Astrocyte of the hippocampus (primary cell): ENCODE measurements at places on chromosomes 2 and 18.

DNA sequence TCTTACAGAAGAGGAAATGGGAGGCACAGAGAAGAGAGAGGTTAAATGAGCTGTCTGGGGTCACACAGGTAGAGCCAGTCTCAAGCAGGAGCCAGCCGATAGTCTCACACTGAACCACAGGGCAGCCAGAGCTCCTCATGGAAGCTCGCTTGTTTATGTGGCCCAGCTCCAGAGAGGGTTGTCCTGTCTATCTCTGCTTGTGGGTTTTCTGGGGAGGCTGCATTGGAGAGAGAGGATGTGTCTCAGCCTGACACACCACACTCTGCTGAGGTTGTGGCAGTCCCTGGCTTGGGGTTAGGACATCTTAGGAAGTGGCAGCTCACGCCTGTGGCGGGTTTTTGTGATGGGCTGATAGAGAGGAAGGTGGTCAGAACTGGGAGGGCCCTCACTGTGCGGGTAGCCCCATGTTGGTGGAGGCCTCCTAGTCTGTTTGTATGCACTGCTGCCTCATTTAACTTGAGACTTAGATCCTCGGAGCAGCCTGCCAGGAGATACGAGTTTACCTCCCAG is 52.3 kb downstream of the TCF7L1 start:
- DNase-seq, result no peak

- peak; percentile 79 for DNase-seq
These were observed 48.4 kb upstream of the PIK3C3 start for GRCh38 chr18:41906528-41907146.

DNA sequence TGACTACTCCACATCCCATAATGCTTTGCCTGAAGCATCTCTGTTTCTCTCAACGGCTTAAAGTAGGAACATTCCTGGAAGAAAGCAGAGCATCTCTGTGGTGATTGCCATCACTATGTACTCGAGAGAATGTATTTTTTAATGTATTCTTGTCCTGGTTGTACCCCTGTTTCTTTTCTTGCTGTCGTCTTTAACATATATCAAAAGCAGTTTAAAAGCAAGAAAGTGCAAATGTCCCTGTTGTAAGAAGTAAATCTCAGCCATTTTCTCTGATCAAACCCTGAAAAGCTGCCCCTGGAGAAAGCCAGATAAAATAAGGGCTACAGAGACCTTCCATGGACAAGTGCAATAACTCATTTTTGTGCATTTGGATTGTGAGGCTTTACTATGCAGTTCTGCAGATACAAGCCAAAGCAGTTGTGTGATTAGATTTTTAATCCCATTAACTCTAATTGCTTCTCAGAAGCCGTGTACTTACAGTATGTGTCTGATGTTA is 70.8 kb downstream of the XIRP2 start:
- DNase-seq, result no peak

GRCh38 chr2:167703441-167703840 is 544.0 kb downstream of the STK39 start:
- no peak for DNase-seq

DNA sequence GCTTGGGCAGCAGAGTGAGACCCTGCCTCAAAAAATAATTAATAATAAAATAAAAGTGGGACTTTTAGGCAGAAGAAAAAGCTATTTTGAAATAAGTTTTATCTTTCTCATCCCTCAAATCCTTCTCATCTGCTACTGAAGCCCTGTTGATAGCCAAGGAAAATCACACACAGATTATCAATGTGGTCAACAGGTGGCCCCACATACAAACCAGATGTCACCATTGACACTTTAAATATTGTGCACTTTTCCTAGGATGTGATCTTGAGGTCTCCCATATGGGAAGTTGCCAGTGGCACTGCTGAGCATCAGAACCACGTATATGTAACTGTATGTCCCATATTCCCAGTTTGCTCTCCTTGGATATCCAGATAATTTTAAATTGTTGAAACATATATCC is 64.6 kb downstream of the KCTD18 start:
- DNase-seq, result no peak

GRCh38 chr2:215883799-215884198 is 129.6 kb downstream of the MREG start:
- DNase-seq, result no peak

DNA sequence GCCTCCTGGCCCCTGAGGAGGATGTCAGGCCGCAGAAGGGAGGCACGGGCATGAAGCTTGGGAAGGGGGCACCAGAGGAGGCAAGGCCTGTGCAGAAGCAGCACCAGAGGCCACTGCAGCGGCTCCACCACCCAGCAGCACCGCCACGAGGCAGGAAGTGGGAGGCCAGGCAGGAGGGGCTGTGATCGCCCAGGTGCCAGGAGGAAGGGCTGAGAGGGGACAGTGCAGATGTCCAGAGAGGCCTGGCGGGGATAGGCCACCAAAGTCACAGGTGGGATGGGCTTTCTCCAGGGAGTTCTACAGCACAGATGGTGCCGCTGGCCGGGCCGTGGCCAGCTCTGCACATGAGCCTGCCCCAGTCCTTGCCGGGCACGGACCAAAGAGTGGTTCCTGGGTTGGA is 6.0 kb upstream of the ALPI start:
- no peak for DNase-seq

DNA sequence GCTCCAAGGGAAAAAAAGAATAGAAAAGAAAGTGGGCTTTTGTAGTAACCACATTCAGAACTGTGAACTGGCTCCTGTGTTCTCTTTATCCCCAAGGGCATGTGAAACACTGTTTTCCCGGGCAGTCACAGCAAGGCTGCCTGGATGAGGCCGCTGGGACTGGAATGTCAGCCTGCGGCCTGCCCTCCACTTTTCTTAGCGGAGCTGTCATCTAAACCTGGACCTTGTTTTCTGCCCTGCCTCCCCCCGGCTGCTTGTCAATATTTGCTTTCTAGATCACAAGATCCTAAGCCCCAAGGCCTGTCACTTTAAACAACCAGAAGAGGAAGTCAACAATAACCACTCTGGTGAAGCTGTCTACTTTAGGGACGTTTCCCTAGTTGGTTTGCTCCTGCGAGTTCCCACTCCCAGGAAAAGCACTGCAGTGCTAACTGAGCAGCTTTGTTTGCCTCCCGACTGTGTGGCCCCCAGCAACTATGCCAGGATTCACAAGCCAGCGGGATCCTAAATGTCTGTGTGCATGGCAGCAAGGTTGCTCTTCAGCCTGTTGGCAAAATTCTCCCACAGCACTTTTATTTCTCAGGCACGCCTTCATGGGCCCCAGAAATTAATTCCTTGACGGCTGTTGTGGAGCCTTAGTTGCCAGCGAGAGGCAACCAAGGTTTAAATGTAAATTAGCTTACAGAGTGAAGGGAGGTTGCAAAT is 30.6 kb downstream of the SOWAHC start:
- peak; percentile 65 for DNase-seq
